ENCODE measurements at places on chromosomes 4 and X.

DNA sequence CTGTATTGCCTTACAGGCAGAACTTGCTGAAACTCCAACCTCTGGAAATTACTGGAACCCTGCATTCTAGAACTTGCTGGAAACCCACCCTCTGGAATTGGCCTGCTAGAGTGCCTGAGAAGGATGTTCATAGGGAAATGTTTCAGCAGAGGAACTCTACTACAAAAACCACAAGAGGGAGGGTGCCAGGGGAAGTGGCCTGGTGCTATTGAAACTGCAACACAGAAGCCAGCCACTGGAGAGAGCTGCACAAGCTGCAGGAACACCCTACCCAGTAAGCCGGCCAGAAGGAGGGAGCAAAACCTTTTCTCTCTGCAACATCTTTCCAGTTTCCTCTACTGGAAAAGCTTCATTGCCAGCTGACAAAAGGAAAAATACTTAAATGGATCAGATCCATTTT lies 2.5 kb upstream of the BRWD3 start:
- DNase-seq: peak; percentile 48

DNA sequence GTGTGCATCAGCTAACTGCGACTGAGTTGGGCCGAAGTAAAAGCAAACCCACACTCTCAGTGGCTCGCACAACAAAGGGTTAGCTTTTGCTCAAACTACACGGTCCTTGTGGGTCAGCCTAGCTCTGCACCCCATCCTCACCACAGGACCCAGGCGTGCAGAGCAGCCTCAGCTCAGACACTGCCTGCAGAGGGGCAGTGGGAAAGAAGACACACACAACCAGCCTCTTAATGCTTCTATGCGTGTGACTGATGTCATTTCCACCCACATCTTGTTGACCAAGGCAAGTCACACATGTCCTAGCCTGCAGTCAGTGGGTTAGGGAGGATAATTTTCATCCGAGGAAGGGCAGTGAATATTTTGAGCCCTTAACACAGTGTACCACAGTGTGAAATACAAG lies 40.5 kb downstream of the HMGB2 start:
- no peak for DNase-seq

DNA sequence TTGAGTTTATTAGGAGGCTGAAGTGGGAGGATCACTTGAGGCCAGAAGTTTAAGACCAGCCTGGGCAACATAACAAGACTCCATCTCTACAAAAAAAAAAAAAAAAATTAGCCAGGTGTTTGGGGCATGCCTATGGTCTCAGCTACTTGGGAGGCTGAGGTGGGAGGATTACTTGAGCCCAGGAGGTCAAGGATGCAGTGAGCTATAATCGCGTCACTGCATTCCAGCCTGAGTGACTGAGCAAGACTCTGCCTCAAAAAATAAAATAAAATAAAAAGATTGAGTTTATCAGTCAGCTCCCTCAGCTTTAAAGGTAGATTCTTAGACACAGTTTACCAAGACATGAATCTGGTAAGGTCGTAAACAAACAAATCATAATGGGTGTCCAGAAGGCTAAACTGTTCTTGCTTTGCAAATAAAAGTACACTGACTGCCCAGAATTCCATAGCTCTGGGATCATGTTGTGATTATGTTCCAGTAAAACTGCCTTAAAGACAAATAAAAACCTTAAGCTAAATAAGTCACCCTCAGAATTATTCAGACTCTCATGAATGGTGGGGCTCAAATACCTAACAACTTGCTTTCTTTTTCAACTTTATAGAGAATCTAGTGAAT lies 18.7 kb downstream of the APOO start:
- no peak for DNase-seq

GRCh38 chr4:4437798-4438470 lies 51.0 kb downstream of the NSG1 start:
- no peak for DNase-seq

GRCh38 chr4:187432310-187432709 lies 563.3 kb upstream of the ZFP42 start:
- no peak for DNase-seq

- DNase-seq: no peak
Measured at GRCh38 chr4:28451346-28451745, 1590.7 kb downstream of the STIM2 start.

DNA sequence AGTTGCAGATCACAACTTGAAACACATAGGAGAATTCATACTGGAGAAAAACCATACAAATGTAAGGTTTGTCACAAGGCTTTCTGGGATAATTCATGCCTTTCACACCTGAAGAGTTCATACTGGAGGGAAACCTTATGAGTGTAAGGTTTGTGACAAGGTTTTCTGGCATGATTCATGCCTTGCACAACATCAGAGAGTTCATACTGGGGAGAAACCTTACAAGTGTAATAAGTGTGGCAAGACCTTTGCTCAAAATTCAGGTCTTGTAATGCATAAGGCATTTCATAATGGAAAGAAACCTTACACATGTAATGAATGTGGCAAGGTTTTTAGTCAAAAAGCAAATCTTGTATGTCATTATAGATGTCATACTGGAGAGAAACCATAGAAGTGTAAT lies 58.8 kb upstream of the ENPEP start:
- no peak for DNase-seq

- DNase-seq: no peak
Measured at GRCh38 chr4:54098375-54098774, 1.6 kb upstream of the GSX2 start.

GRCh38 chr4:128519163-128519830 lies 231.7 kb upstream of the PGRMC2 start:
- DNase-seq: no peak

DNA sequence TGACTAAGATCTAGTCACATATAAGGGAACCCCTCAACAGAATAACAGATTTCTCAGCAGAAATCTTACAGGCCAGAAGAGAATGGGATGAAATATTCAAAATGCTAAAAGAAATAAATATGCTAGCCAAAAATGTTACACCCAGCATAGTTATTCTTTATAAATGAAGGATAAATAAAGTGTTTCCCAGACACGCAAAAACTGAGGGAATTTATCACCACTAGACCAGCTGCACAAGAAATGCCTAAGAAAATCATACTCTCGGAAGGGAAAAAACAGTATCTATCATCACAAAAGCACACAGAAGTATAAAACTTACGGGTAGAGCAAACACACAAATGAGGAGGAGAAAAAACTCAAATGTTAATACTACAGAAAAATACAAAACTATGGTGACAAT lies 162.1 kb downstream of the HHIP start:
- DNase-seq: no peak

DNA sequence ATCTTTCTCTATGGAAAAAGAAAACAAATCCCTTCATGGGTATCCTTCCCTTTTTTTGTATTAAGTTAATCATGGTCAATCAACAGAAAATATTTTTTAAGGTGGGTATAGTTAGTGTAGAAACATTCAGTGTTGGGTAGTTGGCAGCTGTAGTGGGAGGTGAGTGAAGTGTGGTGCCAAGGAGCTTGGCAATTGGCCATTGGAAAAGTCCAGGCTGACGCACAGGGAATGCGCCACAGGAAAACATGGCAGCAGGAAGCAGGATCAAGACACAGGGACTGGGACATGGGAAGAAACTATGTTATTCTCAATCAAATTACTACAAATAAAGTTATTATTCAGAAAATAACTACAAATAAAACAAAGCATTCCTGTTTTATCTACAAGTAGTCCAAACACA lies 20.0 kb downstream of the PALLD start:
- DNase-seq: no peak

GRCh38 chrX:131735127-131735526 lies 191.3 kb downstream of the OR13H1 start:
- DNase-seq: no peak

GRCh38 chr4:107712236-107712635 lies 7.8 kb downstream of the PAPSS1 start:
- DNase-seq: no peak

- DNase-seq: no peak
Measured at GRCh38 chr4:169985881-169986280, 40.3 kb downstream of the MFAP3L start.

DNA sequence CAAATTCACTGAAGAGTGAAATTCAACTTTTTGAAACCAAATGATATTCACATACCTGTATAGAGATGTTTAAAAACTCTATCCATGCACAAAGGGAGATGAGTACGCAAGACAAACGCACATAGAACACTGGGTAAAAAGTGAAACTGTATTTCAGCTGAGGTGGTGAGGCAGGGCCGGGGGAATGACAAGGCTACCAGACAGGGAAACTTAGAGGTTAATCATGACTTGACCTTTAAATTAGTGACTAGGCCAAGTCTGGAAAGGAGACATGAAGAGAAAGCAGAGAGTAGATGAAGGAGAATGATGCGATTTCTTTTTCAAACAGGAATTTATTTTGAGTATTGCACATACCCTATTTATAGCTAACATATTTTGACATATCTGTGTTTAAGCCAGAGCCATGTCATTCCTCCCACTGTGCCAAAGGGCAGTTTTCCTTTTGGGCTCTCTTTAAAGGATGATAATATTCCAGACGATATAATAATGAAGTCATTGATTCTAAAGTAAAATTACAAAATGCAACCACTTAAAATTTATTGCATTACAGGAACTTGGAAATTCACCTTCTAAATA lies 49.4 kb downstream of the ARHGEF6 start:
- DNase-seq: no peak

GRCh38 chr4:1406981-1407656 lies 877 bp upstream of the NKX1-1 start:
- no peak for DNase-seq

GRCh38 chrX:12174358-12174757 lies 36.1 kb downstream of the FRMPD4 start:
- no peak for DNase-seq
